ENCODE measurements at places on chromosomes 12 and 14.
A peak's percentile ranks its signal among the peaks of the same experiment; 100 is the strongest.

DNA sequence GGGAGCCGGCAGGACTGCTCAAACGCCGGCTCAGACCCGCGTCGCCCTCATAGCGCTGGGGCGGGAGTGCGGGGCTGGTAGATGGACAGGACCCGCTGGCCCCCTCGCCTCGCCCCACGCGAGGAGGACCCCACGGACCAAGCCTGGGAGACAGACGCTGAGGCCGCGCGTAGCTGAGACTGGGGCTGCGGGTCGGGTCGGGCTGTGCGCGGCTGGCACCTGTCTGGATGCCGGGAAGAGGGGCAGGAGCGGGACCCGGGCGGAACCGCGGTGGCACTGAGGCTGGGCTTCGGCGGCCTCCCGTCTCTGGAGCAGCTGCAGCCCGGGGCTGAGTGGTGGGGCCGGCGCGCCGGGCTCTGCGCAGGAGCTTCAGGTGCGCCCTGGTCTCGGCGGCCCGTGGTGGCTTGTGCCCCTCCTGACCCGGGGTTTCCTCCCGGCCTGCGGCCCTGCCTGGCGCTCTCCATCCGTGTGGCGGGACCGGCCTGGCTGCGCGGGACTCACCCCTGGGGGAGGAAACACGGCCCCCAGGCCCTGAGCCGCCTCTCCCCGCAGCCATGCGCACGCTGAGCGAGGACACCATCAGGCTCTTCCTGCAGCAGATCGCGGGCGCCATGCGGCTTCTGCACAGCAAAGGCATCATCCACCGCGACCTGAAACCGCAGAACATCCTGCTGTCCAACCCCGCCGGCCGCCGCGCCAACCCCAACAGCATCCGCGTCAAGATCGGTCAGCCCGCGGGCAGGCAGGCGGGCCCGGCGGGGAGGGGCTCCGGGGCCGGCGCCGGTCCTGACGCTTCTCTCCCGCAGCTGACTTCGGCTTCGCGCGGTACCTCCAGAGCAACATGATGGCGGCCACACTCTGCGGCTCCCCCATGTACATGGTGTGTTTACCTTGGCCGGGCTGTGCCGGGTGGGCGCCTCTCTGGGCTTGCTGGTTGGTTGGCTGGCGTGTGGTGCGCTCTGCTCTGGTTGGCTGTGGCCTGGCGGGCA is 14.0 kb downstream of the ULK1 start:
- DNase-seq: no peak

DNA sequence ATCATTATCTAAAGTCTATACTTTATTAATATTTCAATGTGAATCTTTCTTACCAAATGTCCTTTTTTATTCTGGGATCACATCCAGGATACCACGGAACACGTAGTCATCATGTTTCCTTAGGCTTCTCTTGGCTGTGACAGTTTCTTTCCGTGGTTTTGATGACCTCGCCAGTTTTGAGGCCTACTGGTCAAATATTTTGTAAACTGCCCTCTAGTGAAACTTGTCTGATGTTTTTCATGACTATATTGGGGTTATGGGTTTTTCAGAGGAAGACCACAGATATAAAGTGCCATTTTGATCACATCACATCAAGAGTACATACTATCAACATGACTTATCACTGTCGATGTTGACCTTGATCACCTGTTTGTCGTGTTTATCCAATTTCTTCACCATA is 14.1 kb upstream of the SERPINA6 start:
- DNase-seq: no peak

DNA sequence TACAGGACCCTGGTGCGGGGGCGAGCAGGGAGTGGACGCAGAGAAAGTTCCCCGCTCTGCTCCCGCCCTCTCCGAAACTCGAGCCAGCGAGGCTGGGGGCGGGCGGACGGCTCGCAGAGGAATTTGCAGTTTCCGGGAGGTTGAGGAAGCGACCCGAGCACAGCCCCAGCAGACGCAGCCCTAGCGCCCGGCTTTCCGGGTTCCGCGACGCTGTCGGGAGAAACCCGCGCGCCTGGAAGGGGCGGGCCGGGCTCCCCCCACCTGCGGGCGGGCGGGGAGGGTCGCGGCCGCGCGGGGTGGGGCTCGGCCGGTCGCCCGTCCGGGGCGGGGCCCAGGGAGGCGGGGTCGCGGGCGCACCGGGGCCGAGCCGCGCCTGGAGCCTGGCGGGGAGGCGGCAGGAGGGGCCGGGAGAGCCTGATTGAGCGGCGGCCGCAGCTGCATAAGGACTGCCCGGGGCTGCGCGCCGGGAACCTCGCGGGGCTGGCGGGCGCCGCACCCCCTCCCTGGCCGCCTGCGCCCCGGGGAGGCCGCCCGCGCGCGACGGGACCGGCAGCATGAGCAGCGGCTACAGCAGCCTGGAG is at the start of gene RASSF3:
Gene RASSF3, plus strand, starts transcription at position 417 of the 581 bp plus-strand sequence. Its CDS starts 138 bp downstream, at position 555.
- peak; percentile 79 for DNase-seq

DNA sequence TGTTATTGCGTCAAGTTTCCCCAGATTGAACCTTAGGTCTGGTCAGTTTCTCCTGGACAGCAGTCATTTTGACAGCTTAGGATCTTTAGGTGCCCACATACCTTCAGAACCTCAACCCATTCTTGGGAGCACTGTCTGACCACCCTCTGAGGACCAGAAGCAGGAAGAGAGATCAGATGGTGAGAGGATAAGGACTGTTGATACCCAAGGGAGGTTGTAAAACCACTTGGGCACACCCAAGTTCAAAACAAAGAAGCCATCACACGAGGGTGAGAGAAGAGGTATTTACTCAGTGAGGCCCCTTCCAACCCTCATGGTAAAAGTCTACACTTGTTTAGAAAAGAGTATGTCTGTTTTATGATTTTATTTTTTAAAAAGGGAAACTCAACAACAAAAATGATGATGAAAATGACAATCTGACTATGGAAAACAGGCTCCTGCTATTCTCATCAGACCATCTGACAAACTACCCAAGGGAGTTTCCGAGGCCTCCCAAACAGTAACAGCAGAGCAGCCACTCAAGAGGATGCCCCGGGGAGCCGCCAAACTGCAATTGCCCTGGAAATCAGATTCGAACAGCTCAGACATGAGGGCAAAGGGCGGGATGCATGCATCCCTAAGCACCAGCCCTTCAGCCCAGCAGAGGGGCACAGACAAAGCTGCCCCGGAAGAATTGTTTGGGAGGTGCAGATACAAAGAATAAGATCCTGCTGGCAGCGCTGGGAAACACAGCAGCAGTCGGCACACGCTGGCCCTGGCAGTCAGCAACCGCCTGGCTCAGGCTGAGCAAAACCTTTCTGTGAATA is 162.6 kb upstream of the PLEKHG7 start:
- DNase-seq: peak; percentile 60

- no peak for DNase-seq
These were observed 42.0 kb downstream of the LTBP2 start for GRCh38 chr14:74569806-74570591.

- no peak for DNase-seq
These were observed 323.3 kb upstream of the E2F7 start for GRCh38 chr12:77388445-77389265.

DNA sequence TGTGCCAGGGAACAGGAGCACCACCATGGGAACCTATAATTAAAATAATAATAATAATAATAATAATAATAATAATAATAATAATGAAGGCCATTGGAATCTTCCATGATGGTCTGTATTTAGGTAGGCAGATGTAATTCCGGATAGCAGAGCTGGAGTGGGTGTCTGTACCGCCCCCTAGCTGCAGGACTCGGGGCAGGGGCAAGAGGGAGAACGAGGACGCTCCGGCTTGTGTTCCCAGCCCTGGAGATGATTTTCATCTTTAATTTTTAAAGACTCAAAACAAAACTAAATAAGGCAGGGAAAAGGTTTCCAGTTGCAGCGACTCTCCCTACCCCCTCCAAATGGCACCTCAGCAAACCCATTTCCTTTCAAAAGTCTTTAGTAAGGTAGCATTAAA is 501.1 kb downstream of the VRK1 start:
- no peak for DNase-seq

- no peak for DNase-seq
These were observed 521.2 kb downstream of the AACS start for GRCh38 chr12:125586441-125586840.

DNA sequence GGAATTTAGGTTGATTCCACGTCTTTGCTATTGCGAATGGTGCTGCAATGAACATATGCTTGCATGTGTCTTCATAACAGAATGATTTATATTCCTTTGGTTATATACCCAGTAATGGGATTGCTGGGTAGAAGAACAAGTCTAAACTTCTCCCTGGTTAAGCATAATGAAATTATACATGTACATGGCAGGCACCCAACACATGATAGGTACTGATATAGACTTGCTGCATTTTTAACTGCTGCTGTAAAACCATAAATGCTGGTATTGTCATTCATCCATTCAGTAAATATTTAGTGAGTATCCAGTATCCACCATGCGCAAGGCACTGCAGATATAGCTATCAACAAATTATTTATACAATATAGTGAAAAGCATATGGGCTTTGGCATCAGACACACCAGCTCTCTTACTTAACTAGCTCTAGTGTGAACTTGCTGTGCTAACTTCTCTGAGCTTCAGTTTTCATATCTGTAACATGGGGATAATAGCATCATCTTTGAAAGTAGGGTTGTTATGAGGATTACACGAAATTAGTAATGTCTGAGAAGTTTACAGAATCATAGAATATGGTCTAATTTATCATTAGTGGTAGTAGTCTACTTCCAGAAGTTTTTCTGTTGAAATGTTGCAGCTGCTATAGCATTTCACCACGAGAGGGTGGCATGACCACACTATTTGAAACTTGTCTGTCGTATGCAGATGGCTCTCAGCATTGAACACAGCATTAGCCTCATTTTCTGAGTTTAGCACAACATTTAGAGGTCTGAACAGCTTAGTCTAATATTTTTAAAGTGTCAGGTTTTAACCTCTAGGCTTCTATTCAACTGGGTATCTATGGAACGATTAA is 32.0 kb upstream of the SEL1L start:
- peak; percentile 52 for DNase-seq

DNA sequence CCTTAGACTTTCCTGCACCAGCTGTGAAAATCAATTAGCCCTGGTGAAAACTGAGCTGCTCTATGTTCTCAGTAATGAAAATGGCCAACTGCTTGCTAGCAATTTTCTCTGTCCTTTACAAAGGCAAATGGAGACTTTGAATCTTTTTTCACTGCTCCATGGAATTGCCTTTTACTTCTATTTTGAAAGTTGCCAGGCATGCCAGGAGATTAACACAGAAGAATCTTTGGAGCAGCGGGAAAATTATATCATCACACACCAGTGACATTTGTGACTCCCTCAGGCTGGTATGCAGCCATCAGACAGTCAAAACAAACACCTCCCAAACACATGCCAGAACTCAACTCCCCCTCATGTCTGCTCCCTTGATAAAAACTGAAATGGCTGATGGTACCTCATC is 872.0 kb upstream of the FLRT2 start:
- DNase-seq: no peak

DNA sequence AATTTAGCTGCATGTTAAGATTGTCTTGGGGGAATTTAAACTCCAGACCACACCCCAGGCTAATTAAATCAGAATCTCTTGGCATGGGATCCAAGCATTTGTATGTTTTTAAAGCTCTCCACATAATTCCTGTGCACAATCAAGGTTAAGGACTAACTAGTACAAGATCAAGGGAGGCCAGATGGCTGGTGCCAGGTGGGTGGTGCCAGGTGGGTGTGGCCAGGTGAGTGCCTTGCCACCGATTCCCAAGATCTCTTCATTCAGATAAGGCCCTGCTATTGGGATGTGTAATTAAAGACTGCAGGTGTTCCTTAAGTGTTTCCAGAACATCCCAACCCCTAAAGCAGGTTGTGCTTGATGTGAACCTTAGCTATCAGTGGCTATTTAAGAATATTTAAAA is 75.1 kb downstream of the NRXN3 start:
- DNase-seq: no peak

DNA sequence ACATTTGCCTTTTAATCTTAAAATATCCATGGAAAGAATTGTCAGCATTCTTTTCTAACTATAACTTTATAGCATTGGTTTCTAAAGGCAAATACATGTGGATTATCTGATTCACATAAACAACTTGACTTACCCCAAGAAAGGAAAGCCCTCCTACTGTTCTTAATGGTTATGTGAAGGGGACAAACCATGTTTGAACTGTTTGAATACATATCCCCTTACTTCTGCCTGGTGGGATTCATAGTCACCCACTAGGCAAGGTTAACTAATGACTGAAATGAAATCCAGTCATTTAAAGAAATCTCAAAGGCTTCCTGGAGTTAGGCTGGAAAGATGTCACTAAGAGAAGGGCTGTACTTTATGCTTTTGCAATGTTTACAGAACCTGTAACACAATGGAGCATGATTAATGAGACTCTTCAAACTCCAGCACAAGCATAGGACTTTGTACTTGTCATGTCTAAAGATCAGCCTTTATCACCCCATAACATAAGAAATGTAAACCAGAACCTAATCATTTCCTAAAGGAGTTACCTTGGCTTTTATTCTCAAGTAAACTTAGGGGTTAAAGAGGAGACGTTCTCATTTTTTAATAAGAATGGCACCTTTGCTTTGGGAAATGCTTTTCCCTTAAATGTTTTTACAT is 10.2 kb upstream of the FLRT2 start:
- no peak for DNase-seq

- DNase-seq: no peak
These were observed 212.2 kb downstream of the ZFP36L1 start for GRCh38 chr14:68580671-68581070.

- DNase-seq: no peak
These were observed 71.3 kb downstream of the CRACR2A start for GRCh38 chr12:3681595-3682061.

DNA sequence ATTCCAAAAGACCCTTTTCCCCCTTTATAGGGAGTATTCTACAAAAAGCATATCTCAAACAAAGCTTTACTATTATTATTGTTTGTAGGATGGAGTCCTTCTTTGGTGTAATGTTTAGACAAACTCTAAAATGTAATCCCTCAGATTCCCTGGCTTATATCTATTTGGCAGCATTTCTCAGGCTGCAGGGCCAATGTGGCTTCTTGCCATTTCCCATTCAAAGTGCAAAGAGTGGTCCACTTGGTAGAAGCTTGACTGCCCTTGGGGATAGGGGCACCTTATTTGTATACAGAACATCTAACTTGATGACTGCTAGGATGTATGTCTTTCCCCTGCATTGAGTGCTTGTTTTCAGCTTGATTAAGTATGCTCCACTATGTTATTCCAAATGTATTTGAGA is 242.7 kb downstream of the PRKD1 start:
- no peak for DNase-seq

DNA sequence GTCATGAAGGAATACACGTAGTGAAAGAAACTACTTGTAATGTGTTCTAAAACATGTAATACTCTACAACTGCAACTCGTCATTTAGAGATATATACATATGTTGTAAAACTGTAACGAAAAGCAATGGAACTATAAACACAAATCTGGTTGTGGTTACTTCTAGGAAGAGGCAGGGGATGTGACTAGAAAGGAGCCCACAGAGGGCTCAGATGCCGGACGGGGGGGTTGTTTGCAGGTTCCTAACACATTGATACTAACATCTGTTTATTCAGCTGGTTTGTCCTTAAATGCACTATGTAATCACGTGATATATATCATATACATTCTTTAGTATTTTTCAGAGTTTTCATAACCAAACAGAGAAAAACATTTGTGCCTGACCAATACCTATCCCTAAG is 16.1 kb upstream of the ANHX start:
- no peak for DNase-seq

DNA sequence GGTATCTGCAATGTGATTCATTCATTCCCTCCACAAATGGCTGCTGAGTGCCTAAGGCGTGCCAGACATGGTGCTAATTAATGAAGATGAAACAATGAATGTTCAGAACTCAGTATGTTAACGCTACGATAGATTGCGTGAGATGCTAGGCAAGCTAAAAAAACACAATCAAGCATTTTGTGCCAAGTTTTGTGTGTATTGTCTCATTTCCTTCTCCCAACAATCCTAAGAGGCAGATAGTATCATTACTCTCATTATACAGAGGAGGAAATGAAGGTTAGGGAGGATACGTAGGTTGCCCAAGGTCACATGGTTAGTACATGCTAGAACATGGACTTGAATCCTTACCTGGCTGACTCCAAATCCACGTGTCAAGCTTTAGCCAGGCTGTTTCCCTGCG is 264.4 kb downstream of the EFCAB11 start:
- no peak for DNase-seq
